ENCODE measurements at places on chromosomes 1 and 21. TPM values are rescaled to one million over a fixed set of nuclear protein-coding genes. Genes with fewer than 3 reads are reported as not detected.

- DNase-seq = no peak
Measured at GRCh38 chr1:248127653-248128052, 17.3 kb upstream of the OR2M5 start.

- DNase-seq = no peak
Measured at GRCh38 chr1:48105165-48105564, 108.0 kb upstream of the TRABD2B start.

DNA sequence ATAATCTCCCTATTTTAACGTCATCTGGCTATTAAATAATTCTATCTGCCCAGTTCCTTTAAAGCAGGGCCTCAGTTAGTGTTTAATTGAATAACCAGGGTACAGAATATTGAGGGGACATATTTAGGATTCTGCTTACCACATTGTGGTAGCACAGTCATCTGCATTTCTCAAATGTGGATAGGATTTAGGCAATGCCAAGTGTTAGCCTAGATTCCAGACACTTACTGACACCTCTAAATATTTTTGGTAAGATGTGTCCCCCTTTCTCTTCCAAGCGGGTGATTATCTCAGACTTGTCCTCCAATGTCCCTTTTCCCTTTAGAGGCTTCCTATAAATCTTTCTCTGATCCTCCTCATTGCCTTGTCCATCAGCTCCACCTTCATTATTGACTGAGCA is 160.8 kb upstream of the HOOK1 start:
- no peak for DNase-seq

GRCh38 chr1:222616525-222616924 is 1.4 kb upstream of the MIA3 start:
- DNase-seq = no peak

- DNase-seq = no peak
Measured at GRCh38 chr1:219412772-219413171, 200.1 kb downstream of the ZC3H11B start.

DNA sequence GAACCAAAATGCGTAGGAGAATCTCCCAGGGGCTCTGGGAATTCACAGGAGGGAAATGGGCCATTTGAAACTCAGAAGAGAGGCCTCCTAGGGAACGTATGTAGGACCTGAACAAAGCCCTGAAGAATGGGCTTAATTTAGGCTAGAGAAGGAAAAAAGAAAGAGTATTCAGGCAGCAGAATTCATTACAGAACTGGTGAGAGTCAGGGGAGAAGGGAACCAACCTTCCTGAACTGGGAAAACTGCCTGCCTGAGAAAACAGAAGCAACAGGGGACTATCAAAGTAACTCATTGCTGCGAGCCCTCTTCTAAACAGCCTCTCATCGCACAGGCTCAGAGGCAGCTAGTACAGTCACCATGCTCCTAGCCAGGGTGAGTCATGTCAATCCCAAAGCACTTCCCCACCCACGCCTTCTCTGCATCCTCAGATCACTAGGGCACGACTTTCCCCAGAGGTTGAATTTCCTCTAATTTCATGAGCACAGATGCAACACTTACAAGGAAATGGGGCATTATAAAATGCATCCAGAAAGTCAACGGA is 98.1 kb downstream of the ADSS2 start:
- peak; percentile 77 for DNase-seq

DNA sequence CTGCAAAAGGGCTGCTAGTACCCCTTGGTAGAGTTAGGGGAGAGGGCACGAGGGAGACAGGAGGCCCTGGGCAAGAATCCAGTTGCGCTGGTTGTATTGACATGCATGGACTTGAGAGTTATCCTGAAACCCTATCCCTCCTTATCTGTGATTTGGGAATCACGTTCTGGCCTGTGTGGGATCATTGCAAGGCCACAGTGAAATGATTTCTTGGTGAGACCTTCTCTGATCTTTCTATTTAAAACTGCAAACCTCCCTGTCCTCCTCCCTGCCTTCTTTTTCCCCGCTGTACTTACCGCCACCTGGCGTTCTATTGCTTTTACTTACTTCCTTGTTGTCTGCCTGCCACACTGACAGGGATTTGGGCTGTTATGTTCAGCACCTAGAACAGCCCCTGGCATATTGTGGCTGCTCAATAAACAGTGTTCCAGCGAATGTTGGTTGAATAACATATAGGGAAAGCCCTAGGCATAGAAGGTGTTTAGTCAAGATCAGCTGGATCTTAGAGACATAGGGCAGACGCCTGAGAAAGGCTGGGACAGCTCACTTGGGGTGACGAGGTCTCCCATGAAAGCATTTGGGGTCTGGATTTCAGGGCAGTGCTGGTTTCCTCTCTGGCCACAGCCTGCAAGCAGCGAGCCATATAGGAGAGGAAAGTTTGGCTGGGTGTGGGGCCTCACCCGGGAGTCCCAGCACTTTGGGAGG is 25.6 kb downstream of the ALPL start:
- no peak for DNase-seq

- DNase-seq = peak; percentile 76
Measured at GRCh38 chr1:154502066-154502743, at the start of the genes SHE and TDRD10. Gene SHE (minus strand): TSS chr1:154502412. CDS start chr1:154502026, 386 bp downstream. Gene TDRD10 (plus strand): TSS chr1:154502219. CDS start chr1:154506904, 4,685 bp downstream.

DNA sequence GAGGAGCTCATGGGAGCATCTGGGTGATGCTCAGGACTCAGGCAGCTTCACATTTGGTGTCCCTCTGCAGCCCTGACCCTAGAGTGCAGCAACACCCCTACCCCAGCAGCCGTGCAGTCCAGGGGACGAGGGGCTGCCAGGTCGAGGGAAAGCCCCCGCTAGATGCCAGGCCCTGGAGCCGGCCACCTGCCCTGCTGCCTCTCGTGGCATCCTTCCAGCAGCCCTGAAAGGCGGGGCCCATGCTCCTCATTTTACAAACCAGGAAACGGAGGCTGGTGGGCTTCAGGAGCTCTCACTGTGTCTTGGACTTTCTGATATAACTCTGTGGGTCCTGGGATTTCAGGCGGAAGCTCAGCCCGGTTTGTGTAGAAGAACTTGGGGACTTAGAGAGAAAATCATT is 120.5 kb upstream of the WNT4 start:
- no peak for DNase-seq

GRCh38 chr1:34868230-34869049 is 8.9 kb upstream of the SMIM12 start:
- DNase-seq = no peak

- no peak for DNase-seq
Measured at GRCh38 chr1:25914074-25914995, 8.1 kb upstream of the STMN1 start.

- no peak for DNase-seq
Measured at GRCh38 chr21:37452227-37452626, 85.7 kb downstream of the DYRK1A start.

DNA sequence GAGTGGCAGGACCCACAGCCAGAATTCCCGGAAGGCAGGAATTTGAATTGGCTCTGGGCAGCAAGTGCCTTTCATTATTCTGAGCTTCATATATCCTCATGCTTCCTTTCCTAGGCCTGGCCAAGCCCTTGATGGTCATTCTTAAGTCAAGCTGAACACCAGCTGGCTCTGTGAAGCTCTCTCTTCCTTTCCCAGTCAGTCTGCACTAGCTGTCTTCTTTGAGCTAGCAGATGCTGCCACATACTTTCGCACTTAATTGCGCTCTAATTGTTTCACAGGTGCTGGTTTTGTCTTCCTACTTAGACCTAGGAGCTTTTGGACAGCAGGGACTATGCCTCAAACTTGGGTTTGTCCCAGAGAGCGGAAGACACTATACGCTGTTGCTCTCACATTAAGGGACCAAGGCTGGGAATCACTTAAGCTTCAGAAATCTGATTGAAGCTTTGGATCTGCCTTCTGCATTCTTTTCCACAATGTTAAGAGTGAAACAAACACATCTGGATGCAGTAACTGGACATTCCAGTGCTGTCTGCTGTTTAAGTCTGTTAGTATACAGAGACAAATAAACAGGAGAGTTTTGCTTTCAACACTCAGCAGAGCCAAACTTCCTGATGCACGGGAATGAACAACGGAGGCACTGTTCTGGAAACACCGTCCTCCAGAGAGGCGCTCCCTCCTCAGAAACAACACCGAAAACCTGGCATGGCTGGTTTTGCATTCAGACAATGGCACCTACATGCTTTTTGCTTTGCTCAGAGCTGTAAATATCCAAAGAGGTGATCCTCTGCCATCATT is 2.2 kb downstream of the TLR5 start:
- DNase-seq = no peak

ESPN gene
- total RNA-seq = 0.44 TPM

LEMD1 gene
- total RNA-seq = not detected

NR1I3 gene
- not detected for total RNA-seq

FBLIM1 gene
- 75.1 TPM for total RNA-seq

RUNX3 gene
- total RNA-seq = 1.3 TPM

MCOLN3 gene
- 11.6 TPM for total RNA-seq

DHRS3 gene
- 106 TPM for total RNA-seq

SMIM1 gene
- 35.9 TPM for total RNA-seq
